Muscle of leg (tissue), 16 donors: ENCODE measurements at places on chromosomes 16 and 17. TPM values are rescaled to one million over a fixed set of nuclear protein-coding genes. Genes with fewer than 3 reads are reported as not detected.

DNA sequence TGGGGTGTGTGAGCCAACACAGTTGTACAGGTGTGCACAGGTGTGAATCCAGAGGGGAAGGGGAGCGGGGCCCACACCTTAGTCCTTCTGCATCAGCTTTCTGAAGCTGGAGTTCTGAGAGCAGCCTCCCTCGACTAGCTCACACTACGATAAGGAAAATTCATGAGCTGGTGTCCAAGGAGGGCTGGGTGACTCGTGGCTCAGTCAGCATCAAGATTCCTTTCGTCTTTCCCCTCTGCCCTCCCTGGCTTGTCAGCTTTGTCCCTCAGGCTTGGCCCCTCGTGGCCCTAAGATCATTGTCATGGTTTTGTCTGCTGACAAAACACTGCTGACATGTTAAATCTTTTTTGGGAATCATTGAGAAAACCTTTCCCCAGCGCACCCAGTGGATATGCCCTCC lies 47.5 kb downstream of the OR1D5 start:
- H3K27me3 ChIP-seq = peaks cover 2% of the 10 kb centered on the region
- no peak overlapping the region for H3K27ac ChIP-seq
- no peak overlapping the region for H3K4me3 ChIP-seq
- no peaks in the 10 kb centered on the region for H3K36me3 ChIP-seq

The CLEC10A gene
- total RNA-seq = 1.9 TPM

DNA sequence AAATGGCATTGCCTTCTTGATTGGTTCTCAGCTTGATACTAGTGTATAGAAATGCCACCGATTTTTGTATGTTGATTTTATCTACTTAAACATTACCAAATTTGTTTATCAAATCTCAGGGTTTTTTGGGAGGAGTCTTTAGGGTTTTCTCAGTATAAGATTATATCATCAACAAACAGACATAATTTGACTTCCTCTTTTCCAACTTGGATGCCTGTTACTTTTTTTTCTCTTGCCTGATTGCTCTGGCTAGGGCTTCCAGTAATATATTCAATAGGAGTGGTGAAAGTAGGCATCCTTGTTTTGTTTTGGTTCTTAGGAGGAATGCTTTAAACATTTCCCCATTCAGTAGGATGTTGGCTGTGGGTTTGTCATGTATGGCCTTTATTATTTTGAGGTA lies 29.1 kb downstream of the EFCAB13 start:
- H3K27me3 ChIP-seq = no peaks in the 10 kb centered on the region
- H3K36me3 ChIP-seq = no peaks in the 10 kb centered on the region
- H3K27ac ChIP-seq = no peak overlapping the region
- H3K4me3 ChIP-seq = no peak overlapping the region
- H3K4me1 ChIP-seq = no peaks in the 10 kb centered on the region

DNA sequence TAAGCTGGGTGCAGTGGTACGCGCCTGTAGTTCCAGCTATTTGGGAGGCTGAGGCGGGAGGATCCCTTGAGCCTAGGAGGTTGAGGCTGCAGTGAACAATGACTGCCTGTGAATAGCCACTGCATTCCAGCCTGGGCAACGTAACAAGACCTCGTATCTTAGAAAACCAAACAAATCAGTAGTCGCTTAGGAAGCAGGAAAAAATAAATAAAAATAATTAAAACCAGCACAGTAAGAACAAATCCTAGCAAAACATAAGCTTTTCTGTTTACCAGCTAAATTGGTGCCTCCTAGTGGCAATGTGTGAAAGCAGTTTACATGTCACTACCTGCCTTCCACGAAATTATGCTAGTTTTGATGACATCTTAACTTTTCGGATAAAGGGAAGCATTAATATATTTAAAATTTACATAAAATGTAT lies 1.3 kb downstream of the ARMC5 start:
- peaks cover 34% of the 10 kb centered on the region for H3K4me1 ChIP-seq
- no peak overlapping the region for H3K4me3 ChIP-seq
- H3K27me3 ChIP-seq = no peaks in the 10 kb centered on the region

DNA sequence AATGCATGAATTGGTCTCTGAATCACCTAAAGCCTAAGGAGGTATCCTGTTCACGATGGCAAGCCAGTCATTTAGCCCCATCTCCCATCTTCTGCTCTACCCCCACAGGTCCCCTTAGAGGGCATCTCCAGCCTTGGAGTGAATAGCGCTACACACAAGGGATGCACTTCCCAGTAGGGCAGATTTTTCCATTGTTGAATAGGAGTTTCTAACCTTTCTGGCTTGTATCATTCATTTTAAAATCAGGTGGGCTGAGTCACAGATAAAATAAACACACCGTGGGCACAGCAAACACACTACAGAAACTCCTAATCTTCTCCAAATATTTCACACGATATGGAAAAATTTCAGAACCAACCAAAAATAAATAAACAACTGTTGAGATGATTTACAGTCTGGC lies 201.2 kb upstream of the NOG start:
- no peak overlapping the region for H3K27ac ChIP-seq
- H3K36me3 ChIP-seq = no peaks in the 10 kb centered on the region
- no peak overlapping the region for H3K4me3 ChIP-seq
- DNase-seq = no peak
- H3K27me3 ChIP-seq = no peaks in the 10 kb centered on the region

The BEAN1 gene
- total RNA-seq = 0.40 TPM

DNA sequence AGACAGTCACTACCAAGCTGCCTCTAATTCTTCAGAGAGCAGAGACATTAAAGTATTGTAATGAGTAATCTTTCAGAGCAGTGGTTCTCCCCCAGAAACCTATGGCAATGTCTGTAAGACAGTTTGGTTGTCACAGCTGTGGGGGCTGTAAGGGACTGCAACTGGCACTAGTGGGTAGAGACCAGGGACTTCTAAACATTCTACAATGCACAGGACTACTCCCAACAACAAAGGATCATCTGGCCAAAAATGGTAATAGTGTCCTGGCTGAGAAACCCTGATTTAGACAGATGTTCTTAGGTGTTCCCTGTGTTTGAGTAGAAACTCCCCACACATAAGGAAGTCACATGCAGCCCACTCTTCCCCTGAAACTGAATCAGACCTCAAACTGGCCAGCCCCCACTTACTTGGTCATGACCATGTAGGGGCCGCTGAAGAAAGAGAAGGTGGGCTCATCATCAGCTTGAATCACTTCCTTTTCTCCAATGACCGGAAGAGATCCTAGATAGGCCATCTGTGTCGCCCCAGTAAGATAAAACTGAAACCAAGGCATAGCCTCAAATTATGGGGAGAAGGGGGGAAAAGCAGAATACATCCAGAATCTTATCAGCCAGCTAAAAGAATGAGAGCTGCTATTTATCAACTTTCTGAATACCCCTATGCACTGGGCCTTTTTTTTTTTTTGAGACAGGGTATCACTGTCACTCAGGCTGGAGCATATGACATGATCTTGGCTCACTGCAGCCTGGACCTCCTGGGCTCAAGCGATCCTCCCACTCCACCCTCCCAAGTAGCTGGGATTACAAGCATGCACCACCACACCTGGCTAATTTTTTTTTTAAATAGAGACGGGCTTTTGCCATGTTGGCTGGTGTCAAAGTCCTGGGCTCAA lies 75.8 kb downstream of the TEX14 start:
- H3K4me1 ChIP-seq = no peaks in the 10 kb centered on the region
- DNase-seq = no peak
- H3K27ac ChIP-seq = no peak overlapping the region
- no peaks in the 10 kb centered on the region for H3K36me3 ChIP-seq
- no peaks in the 10 kb centered on the region for H3K27me3 ChIP-seq

DNA sequence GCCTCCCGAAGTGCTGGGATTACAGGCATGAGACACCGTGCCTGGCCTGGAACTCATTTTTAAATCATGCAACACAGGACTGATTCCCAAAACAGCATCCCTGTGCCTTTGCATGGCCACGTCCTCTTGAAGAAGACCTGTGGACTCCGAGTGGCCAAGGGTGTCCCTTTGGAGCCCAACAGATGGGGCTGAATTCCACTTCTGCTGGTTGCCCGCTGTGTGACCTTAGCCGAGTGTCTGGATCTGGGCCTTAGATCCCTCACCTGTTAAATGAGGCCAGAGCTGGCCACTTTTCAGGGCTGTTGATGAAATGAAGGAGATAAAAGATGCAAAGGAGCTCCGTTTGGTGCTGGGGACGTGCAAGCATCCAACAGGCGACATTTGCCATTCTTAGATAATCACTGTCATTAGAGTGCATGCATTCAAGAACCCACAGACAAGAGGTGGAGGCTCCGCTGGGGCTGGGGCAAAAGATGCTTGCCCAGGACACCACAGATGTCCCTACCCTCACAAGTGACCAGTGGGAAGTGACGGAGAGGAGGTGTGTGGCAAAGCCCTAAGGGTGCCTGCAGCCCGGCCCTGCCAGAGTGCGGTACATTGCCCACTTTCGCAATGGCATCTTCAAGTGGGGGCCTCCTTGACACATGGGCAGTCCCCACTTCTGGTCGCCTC lies 354.1 kb upstream of the TNRC6C start:
- no peak overlapping the region for H3K4me3 ChIP-seq
- no peaks in the 10 kb centered on the region for H3K36me3 ChIP-seq
- no peak for DNase-seq
